ENCODE measurements at places on chromosomes 4 and X. TPM values are rescaled to one million over a fixed set of nuclear protein-coding genes. Genes with fewer than 3 reads are reported as not detected.

GRCh38 chr4:73028621-73029020 lies 40.9 kb downstream of the COX18 start:
- H3K36me3 ChIP-seq = no peaks in the 10 kb centered on the region
- H3K27me3 ChIP-seq = no peaks in the 10 kb centered on the region
- no peaks in the 10 kb centered on the region for H3K4me1 ChIP-seq
- no peak overlapping the region for H3K4me3 ChIP-seq
- no peak overlapping the region for H3K27ac ChIP-seq

GRCh38 chr4:94480362-94480951 lies 28.7 kb downstream of the PDLIM5 start:
- no peak for DNase-seq
- no peak overlapping the region for H3K27ac ChIP-seq
- H3K27me3 ChIP-seq = no peaks in the 10 kb centered on the region
- H3K4me3 ChIP-seq = no peak overlapping the region

GRCh38 chrX:2595258-2595657 lies 94.5 kb upstream of the DHRSX start:
- no peak overlapping the region for H3K27ac ChIP-seq
- peaks cover 9% of the 10 kb centered on the region for H3K36me3 ChIP-seq
- no peaks in the 10 kb centered on the region for H3K27me3 ChIP-seq
- H3K4me1 ChIP-seq = no peaks in the 10 kb centered on the region
- DNase-seq = no peak
- no peak overlapping the region for H3K4me3 ChIP-seq

DNA sequence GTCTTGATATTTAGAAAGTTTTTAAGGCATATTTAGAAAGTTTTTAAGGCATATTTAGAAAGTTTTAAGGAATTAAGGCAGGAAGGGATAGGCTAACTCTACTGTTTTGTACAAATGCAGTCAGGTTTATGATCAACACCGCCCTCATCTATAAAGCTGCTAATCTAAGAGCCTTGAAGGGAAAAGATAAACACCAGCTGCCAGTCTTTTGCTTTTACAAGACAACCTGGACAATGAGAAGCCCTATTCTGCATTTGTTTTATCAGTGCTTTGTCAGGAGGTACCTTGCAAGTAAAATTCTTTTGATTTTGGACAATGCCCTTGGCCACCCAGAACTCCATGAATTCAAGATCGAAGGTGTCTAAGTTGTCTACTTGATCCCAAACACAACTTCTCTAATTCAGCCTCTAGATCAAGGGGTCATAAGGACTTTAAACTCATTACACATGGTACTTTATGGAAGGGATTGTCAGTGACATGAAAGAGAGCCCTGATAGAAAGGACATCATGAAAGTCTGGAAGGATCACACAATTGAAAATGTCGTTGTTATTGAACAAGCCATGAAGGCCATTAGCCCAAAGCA lies 39.8 kb downstream of the IL15 start:
- no peak overlapping the region for H3K4me3 ChIP-seq
- H3K36me3 ChIP-seq = no peaks in the 10 kb centered on the region
- no peaks in the 10 kb centered on the region for H3K4me1 ChIP-seq
- H3K27me3 ChIP-seq = no peaks in the 10 kb centered on the region

DNA sequence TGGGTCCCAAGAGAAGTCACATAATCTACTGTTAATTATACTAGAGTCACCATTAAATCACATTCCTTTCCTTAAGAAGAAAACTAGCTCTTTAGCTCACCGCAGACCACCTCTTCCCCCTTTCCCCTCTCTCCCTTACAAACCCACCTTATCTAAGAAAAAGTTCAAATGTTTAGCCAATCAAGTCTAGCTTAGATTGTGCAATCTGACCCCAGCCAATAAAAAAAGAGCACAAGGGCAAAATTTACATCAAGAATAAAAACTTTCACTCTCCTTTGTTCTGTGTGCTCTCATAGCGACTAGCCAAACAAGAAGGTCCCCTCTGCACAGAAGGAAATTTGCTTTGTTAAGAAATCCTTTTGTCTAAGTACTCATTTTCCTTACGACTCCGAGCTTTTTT lies 76.3 kb downstream of the TMEM156 start:
- no peaks in the 10 kb centered on the region for H3K36me3 ChIP-seq
- no peaks in the 10 kb centered on the region for H3K27me3 ChIP-seq
- no peak overlapping the region for H3K27ac ChIP-seq
- DNase-seq = no peak

The HELT gene
- not detected for total RNA-seq

- H3K4me1 ChIP-seq = no peaks in the 10 kb centered on the region
- H3K27ac ChIP-seq = no peak overlapping the region
- no peak overlapping the region for H3K4me3 ChIP-seq
- no peak for DNase-seq
Measured at GRCh38 chr4:17502756-17503155, 9.1 kb downstream of the QDPR start.

- no peaks in the 10 kb centered on the region for H3K36me3 ChIP-seq
- H3K4me1 ChIP-seq = no peaks in the 10 kb centered on the region
- no peak overlapping the region for H3K27ac ChIP-seq
- H3K27me3 ChIP-seq = no peaks in the 10 kb centered on the region
- no peak overlapping the region for H3K4me3 ChIP-seq
Measured at GRCh38 chr4:91322961-91323360, 980.8 kb upstream of the GRID2 start.

DNA sequence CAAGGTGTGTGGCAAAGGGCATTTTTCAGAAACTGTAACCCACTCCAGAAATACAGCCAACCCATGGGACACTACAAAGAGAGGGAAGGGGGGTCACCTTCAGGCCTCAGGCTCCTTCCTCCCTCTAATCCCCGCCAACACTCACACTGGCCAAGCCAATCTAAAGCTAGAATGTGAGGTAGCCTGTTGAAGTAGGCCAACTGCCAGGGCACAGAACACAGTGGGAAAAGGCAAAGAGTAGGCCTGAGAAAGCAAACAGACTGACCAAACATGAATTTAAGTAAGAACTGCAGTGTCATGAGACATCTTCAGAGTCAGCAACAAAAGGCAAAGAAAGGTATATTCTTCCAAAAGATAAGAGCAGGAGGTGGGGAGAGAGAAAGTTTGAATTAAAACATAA lies 289.0 kb downstream of the HNRNPD start:
- DNase-seq = no peak
- no peaks in the 10 kb centered on the region for H3K4me1 ChIP-seq
- peaks cover 1% of the 10 kb centered on the region for H3K27me3 ChIP-seq
- H3K27ac ChIP-seq = no peak overlapping the region
- H3K4me3 ChIP-seq = no peak overlapping the region

The RASSF6 gene
- 0.66 TPM for total RNA-seq

DNA sequence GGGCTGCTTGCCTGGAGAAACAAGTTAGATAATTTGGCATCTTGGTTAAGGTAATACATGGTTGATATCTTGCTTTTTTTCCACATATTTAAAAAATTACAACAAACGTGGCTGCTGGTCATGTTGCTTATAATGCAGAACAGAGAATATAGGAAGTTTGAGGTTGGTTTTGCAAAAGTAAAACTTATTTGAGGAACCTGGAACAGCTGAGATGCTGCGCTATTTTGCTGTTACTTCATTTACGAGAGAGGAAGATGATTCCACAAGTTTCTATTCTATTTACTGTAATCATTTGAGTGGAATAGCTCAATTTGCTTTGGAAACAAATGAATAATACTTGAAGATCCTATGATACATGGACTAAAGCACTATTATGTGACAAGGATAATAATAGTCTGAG lies 118.9 kb downstream of the TMA16 start:
- H3K4me3 ChIP-seq = no peak overlapping the region
- no peaks in the 10 kb centered on the region for H3K4me1 ChIP-seq
- H3K36me3 ChIP-seq = no peaks in the 10 kb centered on the region
- no peak overlapping the region for H3K27ac ChIP-seq
- DNase-seq = no peak

- H3K4me3 ChIP-seq = no peak overlapping the region
- no peak for DNase-seq
- no peak overlapping the region for H3K27ac ChIP-seq
- H3K27me3 ChIP-seq = no peaks in the 10 kb centered on the region
- no peaks in the 10 kb centered on the region for H3K4me1 ChIP-seq
Measured at GRCh38 chrX:96551322-96551872, 133.2 kb upstream of the DIAPH2 start.

GRCh38 chrX:54063361-54063760 lies 19.1 kb upstream of the PHF8 start:
- H3K4me3 ChIP-seq = no peak overlapping the region
- H3K27me3 ChIP-seq = no peaks in the 10 kb centered on the region
- H3K4me1 ChIP-seq = no peaks in the 10 kb centered on the region

The ENPP6 gene
- not detected for total RNA-seq

The PHEX gene
- total RNA-seq = 0.07 TPM

The FGFR3 gene
- total RNA-seq = 0.90 TPM

DNA sequence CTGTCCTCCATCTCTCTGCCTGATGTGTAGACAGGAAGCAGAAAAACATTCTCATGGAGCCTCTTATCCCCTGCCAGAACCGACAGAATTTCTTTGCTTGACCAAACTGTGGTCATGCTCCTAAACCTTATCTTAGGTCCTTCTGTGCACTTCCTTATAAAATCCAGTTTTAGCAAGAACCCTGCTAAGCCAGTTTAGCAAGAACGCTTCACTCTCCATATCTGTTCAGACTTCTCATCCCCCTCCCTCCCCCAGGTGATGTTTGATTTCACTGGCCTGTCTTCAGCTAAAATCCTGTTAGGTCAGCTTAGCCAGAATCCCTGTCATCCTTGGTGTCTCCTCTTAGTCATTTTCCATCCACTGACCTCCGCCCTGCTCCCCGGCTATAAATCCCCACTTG lies 1130.9 kb upstream of the PRKX start:
- H3K27ac ChIP-seq = no peak overlapping the region
- no peaks in the 10 kb centered on the region for H3K36me3 ChIP-seq
- no peaks in the 10 kb centered on the region for H3K27me3 ChIP-seq
- H3K4me3 ChIP-seq = no peak overlapping the region
- no peak for DNase-seq
- H3K4me1 ChIP-seq = no peaks in the 10 kb centered on the region

DNA sequence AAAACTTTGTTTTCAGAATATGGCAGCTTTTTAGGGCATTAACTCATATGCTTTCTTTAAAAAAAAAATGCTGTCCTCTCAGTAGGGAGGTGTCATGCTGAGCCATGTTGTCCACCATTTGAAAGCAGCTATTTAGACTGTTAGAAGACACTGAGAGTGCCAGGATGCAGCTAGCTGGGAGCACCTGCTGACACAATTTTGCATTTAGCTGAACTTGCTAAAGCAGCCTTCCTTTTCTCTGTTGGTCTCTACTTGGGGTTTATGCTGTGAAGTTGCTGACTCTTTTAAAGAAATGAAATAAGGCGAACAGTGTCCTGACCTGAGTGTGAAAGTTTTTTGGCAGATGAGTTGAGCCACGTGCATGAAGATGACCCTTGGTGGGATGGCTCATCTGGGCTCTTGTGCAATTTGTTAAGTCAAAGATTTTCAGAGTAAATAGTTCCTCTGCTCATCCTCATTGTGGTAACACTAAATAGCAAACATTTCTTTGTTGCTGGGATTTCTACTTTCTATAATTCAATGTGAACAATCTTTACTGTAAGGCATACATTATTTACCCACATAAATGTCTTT lies 64.5 kb downstream of the CDS1 start:
- H3K36me3 ChIP-seq = no peaks in the 10 kb centered on the region
- no peak overlapping the region for H3K27ac ChIP-seq
- DNase-seq = no peak
- no peaks in the 10 kb centered on the region for H3K4me1 ChIP-seq

The C4orf50 gene
- 0.69 TPM for total RNA-seq

DNA sequence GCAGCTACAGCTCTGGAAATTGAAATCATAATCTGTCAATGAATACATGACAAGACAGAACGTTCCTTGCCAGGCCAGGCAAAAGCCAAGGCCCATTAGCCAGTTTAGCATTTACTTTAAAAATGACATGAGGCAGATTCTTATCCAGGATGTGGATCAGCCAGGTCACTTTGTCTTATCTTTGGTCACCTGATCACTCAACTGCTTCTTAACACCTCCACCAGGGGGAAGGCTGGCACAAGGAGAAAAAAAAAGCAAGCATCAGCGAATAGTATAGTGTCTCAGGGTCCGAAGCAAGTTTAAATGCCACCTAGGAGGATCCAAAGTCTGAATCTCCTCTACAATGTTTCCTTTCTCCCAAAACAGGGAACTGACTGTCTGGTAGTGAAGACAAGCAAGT lies 18.8 kb downstream of the ATP1B4 start:
- H3K4me3 ChIP-seq = no peak overlapping the region
- H3K4me1 ChIP-seq = no peaks in the 10 kb centered on the region
- peak; percentile 64 for DNase-seq
- H3K27ac ChIP-seq = no peak overlapping the region

DNA sequence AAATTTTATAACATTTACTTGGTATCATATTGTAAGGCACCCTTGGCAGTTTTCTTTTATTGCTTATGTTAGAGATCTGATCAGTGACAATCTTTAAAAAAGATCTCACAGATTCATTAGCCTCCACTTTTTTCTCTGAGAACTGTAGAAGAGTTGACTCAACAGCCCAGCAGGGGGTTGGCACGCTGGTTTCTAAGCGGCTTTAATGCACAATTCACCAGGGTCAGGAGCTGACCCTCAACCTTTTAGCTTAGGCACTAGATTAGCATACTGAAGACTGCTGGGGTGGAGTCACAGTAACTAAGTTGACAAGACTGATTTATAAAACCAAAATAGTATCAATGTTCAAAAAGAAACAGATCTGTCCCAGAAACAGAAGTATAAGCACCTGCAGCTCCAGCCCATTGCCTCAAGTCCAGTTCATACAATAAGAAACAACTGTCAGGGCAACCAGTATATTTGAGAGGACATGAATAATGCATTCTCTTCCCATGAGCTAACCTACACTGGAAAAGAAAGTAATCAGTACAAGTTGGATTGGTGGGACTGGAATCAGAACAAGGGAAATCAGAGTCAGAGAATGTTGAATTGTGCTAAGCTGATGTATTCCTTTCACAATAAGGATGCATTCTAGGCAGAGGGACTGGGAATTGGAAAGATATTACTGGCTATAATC lies 77.6 kb downstream of the PDE5A start:
- no peaks in the 10 kb centered on the region for H3K27me3 ChIP-seq
- H3K27ac ChIP-seq = no peak overlapping the region
- no peak overlapping the region for H3K4me3 ChIP-seq
- DNase-seq = no peak
- no peaks in the 10 kb centered on the region for H3K4me1 ChIP-seq

DNA sequence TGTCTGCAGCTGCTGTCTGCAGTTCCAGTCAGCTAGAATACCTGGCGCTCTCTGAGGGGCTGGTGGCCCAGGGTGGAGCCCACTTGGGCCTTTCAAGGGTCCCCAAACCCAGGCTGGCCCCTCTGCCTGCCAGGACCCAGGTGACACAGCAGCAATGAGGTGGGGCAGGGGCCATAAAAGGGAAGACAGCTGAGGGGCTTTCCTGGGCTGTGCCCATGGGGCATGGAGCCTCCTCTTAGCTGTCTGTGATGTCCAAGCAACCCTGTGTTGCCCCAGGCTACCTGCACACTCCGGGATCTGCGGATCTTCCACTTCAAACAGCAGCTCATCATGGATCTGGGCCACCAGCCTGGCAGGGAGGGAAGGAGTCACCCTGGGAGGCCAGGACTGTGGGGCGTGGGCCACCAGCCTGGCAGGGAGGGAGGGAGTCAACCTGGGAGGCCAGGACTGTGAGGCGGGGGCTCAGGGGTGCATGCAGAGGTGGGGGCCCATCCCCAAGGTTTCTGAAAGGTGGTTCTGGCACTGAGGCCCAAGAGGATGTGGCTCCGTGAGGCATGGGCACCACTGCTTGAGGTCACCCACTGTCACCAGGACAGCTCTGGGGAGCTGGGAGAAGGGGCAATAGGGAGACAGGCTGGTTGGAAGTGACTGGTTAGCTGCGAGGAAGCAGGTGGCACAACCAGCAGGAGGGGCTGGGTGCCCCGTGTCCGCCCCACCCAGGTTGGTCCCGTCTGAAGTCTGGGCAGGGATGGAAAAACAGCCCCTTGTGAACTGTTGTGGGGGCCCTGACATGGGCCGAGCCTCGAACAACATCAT lies 16.3 kb downstream of the NAT8L start:
- H3K27ac ChIP-seq = no peak overlapping the region
- H3K4me1 ChIP-seq = no peaks in the 10 kb centered on the region
- no peaks in the 10 kb centered on the region for H3K36me3 ChIP-seq
- no peaks in the 10 kb centered on the region for H3K27me3 ChIP-seq
- no peak overlapping the region for H3K4me3 ChIP-seq

Measured in T-cell (primary cell).